ENCODE measurements at places on chromosomes 3 and 15. TPM values are rescaled to one million over a fixed set of nuclear protein-coding genes. Genes with fewer than 3 reads are reported as not detected.

The PRICKLE2 gene
- 22.4 TPM for polyA plus RNA-seq

The NDN gene
- 107 TPM for polyA plus RNA-seq

The GOLGA8N gene
- polyA plus RNA-seq: 5.5 TPM

The CLDN1 gene
- 15.8 TPM for polyA plus RNA-seq

The ATG3 gene
- polyA plus RNA-seq: 53.2 TPM

- DNase-seq: no peak
Measured at GRCh38 chr3:16940769-16941700, 56.3 kb downstream of the PLCL2 start.

- DNase-seq: no peak
Measured at GRCh38 chr15:51075364-51075763, 19.3 kb downstream of the TNFAIP8L3 start.

DNA sequence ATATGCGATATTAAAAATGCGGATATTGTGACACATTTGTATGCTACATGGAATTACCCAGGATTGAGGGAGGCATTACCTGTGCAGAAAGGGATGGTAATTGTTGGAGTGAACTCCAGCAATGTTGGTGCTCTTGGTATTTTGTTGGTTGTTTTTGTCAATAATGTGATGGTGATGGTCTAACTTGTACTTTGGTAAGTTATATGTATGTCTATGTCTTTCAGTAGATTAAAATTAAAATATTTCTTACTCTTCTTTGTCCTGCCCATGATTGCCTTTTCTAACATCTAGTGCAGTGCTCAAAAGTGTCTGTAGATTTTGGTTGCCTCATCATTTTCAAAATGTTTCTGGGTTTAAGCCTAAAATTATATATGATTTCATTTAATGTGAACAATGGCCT lies 192.7 kb downstream of the ROBO2 start:
- DNase-seq: no peak

DNA sequence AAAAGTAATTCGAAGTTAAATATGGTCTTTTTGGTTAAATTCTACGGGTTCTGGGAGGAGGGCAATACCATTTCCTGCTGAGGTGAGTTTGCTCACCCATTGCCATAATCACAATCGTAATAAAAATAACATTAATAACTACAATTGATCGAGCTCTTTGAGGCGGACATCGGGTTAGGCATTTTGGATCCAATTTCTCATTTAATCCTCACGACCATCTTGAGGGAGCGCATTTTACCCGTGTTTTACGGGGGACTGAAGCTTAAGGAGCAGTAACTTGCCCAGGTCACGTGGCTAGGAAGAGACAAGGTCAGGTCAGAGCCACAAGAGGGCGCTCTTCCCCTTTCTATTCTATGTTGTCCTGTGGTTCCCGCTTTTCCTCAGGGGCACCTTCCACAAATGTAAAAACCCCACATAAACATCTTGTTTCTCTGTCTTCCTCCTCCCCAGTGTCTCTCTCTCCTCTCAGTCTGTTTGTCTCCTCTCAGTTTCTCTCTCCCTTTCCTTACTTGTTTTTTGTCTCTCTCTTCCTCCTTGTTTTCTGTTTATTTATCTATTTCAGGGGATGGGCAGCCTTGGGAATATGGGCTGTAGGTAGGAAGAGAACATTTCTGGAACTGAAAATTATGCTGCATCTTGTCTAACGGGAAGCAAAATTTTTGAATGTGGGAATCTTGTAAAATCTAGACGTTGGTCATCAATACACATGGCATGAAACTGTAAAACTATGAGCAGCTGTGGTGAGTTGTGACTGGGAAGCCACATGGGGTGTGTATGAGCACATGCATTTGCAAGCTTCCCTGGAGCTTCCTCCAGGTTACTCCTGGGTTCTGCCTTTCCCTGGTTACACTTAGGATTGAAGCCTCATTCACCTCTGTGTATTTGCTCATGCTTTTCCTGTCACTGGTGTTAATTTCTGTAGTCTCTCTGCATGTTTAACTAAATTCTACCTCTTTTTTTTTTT lies 71.0 kb downstream of the SQOR start:
- peak; percentile 77 for DNase-seq

DNA sequence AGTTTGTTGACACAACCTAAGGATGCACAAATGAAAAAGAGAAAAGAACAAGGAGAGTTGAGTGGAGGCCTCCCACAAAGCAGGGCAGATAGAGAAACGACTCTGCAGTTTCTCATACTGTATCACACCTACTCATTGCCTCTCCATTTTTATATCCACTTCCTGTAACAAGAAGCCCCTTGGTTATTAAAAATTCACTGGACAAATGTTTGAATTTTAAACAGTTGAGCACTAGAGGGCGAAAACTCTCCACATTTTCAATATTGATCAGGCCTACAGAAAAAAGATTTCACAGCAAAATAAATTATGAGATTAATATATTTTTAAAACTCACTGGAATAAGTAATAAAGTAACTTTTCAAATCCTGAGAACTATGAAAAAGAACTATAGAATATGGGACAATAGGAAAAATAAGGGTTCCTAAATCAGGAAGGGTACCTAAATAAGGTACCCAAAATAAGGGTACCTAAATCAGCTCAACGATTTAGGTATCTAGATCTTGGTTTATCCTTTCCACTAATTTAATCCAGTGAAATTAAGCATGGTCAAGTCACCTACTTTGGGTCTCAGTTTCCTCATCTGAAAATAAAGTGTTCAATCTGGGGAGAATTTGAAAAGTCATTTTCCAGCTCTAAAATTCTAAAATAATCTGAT lies 47.0 kb upstream of the PPIB start:
- no peak for DNase-seq

GRCh38 chr3:138331143-138331894 lies 1.7 kb upstream of the NME9 start:
- no peak for DNase-seq

- DNase-seq: no peak
Measured at GRCh38 chr3:19898721-19899120, 35.3 kb downstream of the EFHB start.

GRCh38 chr3:51295625-51296024 lies 89.5 kb upstream of the MANF start:
- no peak for DNase-seq

DNA sequence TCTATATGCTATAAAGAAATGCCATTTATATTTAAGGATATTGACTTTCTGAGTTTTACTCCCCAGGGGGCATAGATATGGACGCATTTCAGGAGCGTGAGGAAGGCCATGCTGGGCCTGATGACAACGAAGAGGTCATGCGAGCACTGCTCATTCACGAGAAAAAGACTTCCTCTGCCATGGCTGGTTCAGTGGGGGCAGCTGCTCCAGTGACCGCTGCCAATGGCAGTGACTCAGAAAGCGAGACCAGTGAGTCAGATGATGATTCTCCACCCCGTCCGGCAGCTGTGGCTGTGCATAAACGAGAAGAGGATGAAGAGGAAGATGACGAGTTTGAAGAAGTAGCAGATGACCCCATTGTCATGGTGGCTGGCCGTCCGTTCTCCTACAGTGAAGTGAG lies 38.4 kb downstream of the GTF2E1 start:
- DNase-seq: no peak

- DNase-seq: no peak
Measured at GRCh38 chr3:190205739-190206138, 85.0 kb upstream of the P3H2 start.

DNA sequence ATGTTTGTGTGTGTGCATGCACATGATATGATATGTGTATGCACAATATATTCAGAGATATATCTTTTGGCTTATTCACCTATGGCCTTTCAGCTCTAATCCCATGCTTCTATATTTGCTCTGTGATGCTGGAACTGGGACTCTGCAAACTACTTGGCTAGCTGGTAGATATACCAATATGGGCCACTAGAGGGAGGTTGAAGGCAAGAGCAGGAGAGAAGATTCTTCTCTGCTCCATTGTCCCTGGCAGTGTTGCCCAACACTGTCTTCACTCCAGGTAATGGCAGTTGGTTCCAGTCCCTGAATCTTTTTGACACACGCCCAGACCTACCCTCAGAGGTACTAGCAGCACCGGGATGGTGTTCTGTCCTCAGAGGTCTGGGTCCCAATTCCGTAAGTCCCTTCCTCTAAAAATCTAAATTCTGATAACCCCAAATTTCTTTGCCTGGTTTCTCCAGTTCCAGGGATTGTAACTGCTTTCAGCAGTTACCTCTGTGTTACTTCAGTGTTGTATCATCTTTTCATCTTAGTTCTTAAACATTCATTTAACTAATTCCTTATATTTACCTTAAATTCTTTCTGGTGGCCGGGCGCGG lies 44.7 kb downstream of the GTPBP8 start:
- DNase-seq: no peak

DNA sequence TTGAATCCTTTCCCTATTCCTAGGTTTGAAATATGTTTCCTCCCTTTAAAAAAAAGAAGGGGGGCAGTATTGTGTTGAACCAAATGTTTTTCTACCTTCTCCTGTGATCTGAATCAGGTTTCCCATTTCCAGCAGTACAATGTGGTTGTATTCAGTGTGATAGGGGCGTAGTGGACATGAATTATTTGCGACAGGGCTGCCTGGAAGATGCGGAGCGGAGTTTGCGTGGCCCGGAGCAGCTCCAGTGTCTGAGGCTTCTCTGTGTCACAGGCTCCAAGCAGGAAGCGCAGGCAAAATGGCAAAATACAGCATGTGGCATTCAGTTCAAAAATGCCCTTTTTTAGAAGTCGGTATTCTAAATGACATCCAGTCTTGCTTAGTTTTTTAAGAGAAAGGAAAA lies 154.4 kb downstream of the PGPEP1L start:
- peak; percentile 89 for DNase-seq

DNA sequence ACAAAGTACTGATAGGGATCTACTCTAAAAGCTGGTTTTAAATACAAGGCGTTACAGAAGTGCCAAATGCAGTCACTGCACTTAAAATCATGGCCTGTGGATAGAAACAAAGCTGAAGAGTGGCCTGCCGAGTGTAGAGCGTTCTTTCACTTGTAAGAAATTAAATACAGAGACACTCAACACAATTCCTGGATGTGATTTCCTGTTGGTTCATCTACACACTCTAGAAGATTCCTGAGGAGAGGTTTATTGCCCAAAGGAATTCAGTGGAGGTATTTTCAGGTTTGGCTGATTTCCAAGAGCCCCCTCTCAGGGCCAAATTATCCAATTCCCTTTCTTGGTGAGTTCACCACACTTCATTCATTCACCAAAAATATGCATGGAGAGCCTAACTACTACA lies 200.3 kb upstream of the IL12A start:
- DNase-seq: no peak

All from urinary bladder (tissue), 4 donors.